ENCODE measurements at places on chromosomes 3 and 15. TPM values are rescaled to one million over a fixed set of nuclear protein-coding genes. Genes with fewer than 3 reads are reported as not detected.

Gene C3orf85
- total RNA-seq: not detected

Gene TNFAIP8L3
- total RNA-seq: 1.6 TPM

Gene GOLGA8S
- total RNA-seq: not detected

Gene LYZL4
- not detected for total RNA-seq

Gene RLBP1
- total RNA-seq: not detected

Gene SLC6A1
- total RNA-seq: not detected

Gene CNTN4
- not detected for total RNA-seq

Gene CCDC80
- total RNA-seq: not detected

Gene SH2D7
- not detected for total RNA-seq

Gene ADGRG7
- not detected for total RNA-seq

Gene B3GALNT1
- total RNA-seq: 3.4 TPM

Gene POC1A
- total RNA-seq: 27.4 TPM

Gene FAM81A
- 2.2 TPM for total RNA-seq

Gene ZNF660
- total RNA-seq: 0.32 TPM

Gene ZNF710
- total RNA-seq: 11.0 TPM

Gene NLGN1
- not detected for total RNA-seq

Gene LMAN1L
- total RNA-seq: 0.15 TPM

Gene GOLGA8N
- total RNA-seq: 1.0 TPM

Gene SAMMSON
- total RNA-seq: not detected

Gene ROPN1B
- total RNA-seq: not detected

Gene CSNK1G1
- total RNA-seq: 21.6 TPM

Gene CHRNA3
- total RNA-seq: not detected

Gene ANKRD63
- 0.17 TPM for total RNA-seq

Gene SOX14
- total RNA-seq: not detected

Gene KNG1
- total RNA-seq: not detected

Gene TIMP4
- total RNA-seq: not detected

Gene EPM2AIP1
- total RNA-seq: 12.8 TPM

Gene CILP
- 0.04 TPM for total RNA-seq

Gene HDAC11
- 2.2 TPM for total RNA-seq

Gene UROC1
- not detected for total RNA-seq

Gene CCR9
- total RNA-seq: 1.8 TPM

Gene SERINC4
- total RNA-seq: 0.11 TPM

Gene SLC12A1
- total RNA-seq: not detected

Gene LARP6
- 0.15 TPM for total RNA-seq

Gene SPESP1
- 0.90 TPM for total RNA-seq

Gene NAALADL2
- total RNA-seq: not detected

Gene BCL2A1
- 73.5 TPM for total RNA-seq

Gene ARGFX
- not detected for total RNA-seq

Gene IQCF6
- total RNA-seq: not detected

Gene EXD1
- not detected for total RNA-seq

Data from activated CD8-positive, alpha-beta memory T cell treated with anti-CD3 and anti-CD28 coated beads for 36 hours (primary cell).